ENCODE measurements at places on chromosomes 13 and 19.
A peak's percentile ranks its signal among the peaks of the same experiment; 100 is the strongest.

DNA sequence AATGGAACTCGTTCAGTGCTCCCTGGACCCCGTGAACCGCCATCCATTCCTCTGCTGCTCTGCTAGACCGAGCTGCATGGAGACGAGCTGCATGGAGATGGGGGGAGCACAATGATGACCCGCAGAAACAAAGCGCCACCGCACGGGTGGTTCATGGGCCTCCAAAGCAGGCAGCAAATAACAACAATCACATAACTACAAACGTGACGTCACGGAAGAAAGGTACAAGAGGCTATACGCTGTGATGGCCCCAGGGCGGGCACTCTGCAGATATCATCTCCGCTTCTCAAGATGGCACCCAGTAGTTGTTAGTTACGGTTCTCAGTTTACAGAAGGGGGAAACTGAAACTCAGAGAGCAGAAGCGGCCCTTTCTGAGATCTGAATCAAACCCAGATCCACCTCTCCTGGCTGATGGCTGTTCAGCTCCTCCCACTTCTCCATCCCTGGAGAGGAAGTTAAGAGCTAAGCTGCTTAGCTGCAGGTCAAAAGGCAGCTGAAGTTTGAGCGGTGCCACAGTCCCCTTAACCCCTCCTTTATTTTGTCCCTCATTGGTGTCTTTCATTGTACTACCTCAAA lies 1.7 kb downstream of the ATP13A1 start:
- DNase-seq, result no peak

- DNase-seq, result no peak
Observed at GRCh38 chr13:53074114-53074513, 45.5 kb downstream of the OLFM4 start.

DNA sequence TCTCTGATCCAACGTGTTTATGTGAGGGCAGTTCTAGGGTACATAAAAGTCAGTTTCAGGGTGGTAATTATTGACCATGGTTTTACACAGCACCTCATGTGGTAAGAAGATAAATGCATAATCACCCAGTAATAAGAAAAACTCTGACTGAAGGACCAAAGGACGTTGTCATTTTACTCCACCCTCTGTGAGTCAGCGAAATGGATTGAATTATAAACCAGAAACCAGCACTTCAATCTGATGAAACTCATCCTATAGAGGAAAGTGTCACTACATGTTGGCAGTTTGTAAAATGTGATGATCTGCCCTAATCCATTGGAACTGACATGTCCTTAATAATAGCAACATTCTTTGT lies 406.8 kb downstream of the KLF5 start:
- DNase-seq, result no peak

DNA sequence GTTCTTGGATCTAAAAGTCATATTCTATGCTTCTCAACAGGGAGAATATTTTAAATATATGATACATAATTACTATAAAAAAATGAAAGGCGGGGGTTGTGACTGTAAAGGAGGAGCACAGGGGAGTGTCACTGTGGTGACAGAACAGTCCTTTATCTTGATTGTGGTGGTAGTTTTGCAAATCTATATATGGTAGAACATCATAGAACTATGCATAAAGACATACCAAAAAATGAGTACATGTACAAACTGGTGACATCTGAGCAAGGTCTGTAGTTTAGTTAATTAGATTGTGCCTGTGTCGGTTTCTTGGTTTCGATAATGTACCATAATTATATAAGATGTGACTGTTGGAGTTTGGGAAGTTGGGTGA lies 38.7 kb upstream of the GARRE1 start:
- no peak for DNase-seq

- DNase-seq, result peak; percentile 67
Observed at GRCh38 chr19:48858984-48859710, 9.3 kb downstream of the PLEKHA4 start.

GRCh38 chr19:3441986-3442329 lies 38.4 kb downstream of the SMIM24 start:
- no peak for DNase-seq

DNA sequence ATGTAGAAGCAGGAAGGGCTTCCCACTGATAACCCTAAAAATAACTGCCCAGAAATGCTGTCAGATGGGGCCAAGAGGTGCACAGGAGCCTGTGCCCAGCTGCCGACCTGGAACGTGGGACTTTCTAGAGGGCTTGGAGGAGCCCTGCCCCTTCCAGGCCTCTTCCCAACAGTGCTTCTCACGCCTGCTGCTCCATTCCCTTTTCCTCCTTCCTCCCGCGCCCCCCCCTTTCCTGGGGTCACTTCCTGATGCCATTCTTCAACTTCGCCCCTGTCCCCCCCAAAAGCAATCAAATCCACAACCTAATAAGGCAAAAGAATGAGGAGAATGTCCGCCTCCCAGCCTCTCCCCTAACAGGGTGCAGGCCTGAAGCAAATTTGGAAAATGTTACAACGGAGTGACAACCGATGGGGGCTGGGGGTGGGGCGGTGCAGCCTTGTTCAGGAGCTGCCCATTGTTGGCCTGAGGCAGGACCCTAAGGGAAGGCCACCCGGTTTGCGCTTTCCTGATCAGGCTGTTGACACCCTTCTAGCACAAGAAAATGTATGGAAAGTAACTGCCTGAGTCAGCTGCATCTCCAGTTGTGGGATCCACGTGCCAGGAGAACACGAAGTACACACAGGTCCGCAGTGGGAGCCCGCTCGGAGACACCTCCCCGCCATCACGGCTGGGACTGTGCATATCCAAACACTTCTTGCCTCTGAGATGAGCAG lies 18.7 kb downstream of the ACTN4 start:
- no peak for DNase-seq

DNA sequence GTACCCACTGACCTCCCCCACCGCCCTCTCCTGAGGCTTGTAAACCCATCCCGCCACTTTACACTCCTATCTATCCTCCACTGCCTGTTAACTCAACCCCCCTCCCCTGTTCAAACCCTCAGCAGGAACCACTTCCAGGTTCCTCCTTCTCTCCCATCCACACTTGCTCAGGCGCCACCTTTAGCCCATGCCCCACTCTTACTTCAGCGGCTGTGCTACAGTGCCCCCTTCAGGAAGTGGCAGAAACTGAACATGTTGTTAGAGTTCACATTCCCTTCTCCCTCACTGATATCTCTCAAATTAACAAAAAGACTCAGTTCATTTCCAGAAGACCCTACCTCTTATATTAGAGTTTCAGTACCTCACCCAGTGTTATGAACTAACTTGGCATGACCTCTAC lies 49.4 kb downstream of the ZNF91 start:
- no peak for DNase-seq

GRCh38 chr13:80012251-80012650 lies 328.7 kb downstream of the SPRY2 start:
- DNase-seq, result no peak

DNA sequence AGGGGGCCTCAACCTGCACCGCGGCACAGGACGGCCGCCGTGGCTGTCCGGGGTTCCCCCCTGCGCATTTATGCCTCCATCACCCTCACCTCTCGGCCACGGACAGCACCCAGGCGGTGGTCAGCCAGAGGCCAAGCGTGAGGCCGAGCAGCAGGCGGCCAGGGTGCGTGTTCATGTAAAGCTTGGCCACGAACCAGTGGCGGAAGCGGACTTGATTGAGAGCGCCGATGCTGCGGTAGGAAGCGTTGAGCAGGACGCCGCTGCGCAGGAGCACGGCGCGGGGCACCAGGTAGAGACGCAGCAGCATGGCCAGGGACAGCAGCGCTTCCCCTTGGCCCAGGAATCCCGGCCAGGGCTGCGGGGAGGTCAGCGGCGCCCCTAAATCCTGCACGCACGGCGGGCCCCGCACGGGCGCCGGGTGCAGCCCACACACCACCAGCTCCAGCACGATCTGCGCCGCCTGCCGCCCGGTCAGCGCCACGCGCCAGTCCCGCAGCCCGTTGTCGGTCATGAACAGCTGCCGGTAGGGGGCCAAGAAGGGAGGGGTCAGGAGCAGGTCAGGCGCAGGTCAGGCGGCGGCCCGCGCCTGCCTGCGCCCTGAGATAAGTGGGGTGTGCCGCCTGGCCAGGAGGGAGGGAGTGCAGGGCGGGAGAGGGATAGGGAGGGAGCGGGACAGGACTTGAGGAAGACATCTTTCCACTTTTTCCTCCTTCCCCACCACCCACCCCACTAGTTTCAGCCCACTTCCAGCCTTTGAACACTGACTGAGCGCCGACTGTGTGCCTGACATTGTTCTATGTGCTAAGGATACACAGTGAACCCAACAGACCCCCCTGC lies 6.5 kb downstream of the KCNN4 start:
- no peak for DNase-seq

DNA sequence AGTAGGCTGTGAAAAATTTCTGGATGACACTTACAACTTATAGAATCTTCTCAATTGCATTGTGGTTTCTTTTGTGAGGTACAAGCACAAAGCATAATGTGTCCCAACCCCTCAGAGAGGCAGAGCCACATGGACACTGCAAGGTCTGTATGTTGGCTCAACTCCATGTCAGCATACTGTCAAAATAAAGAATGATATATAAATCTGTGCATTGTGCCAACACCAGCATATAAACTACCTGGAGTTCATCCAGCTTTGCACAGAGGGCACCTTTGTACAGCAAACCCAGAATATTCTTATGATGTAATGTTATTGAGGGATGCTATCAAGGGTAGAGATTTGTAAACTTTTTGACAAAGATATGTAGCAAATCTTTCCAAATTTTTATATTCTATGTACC lies 1065.8 kb upstream of the MIR17HG start:
- DNase-seq, result no peak

GRCh38 chr13:51827254-51827653 lies 17.7 kb downstream of the TMEM272 start:
- no peak for DNase-seq

DNA sequence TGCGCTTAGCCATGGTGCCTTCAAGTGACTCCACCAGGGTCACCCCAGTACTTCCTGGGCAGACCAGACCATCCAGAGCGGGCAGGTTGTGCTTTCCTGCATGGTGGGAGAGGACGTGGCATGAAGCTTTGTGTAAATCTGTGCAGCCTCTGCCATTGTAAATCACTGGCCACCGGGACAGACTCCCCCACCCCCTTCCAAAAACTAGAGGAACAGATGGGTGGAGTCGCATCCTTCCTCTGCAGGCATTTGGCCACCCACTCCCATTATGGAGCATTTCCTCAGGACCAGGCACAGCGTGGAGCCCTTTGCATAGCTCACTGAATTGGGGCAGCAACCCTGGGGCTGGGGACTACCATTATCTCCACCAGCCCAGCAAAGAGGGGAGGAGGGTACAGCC lies 8.2 kb downstream of the BCKDHA start:
- DNase-seq, result no peak

- DNase-seq, result no peak
Observed at GRCh38 chr13:114127473-114128347, 4.7 kb downstream of the RASA3 start.

- DNase-seq, result no peak
Observed at GRCh38 chr13:33145667-33146066, 129.4 kb downstream of the KL start.

GRCh38 chr13:51550151-51550550 lies 34.1 kb upstream of the WDFY2 start:
- DNase-seq, result no peak

DNA sequence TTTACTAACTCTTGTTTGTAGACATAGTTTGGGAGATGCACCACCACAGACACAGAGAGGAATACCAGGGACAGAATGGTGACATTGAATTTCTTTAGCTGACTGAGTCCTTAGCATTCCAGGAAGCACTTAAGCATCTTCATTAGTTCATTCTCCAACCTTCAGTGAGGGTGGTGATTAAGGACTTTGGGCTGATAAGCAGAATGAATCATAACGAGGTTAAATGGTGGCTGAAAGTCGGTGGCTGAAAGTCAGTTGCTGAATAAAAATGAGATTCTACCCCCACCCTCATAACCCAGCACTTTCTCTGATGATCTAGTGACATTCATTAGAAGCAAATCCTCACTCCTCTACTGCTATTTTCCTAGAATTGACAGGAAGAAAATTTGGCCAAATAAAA lies 10.6 kb downstream of the PCDH8 start:
- no peak for DNase-seq

- DNase-seq, result no peak
Observed at GRCh38 chr19:44738136-44738535, 10.4 kb upstream of the BCL3 start.

- DNase-seq, result no peak
Observed at GRCh38 chr19:30029721-30030510, 87.9 kb downstream of the URI1 start.

GRCh38 chr13:20637811-20638210 lies 65.7 kb upstream of the IL17D start:
- no peak for DNase-seq

DNA sequence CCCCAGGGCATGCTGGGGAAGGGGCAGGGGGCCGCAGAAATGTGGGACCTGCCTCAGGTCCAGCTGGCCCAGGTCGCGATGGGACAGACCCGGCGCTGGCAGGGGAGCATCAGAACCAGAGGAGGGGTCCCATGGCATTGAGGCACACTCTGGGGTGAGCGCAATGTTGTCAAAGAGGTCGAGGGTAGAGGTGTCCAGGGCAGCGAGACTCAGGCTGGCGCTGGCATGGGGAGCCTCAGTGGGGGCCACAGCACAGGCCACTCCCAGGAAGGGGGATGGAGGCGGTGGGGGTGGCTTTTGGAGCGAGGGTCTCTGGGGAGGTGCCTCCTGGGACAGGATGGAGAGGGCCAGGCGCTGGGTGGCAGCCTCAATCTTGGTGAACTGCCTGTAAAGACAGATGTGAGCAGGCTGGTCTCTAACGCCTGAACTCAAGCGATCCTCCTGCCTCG lies 944 bp downstream of the C19orf85 start:
- no peak for DNase-seq

GRCh38 chr19:46493236-46494145 lies 2.2 kb downstream of the PNMA8B start:
- no peak for DNase-seq

GRCh38 chr13:83204886-83205285 lies 677.4 kb downstream of the SLITRK1 start:
- DNase-seq, result no peak

DNA sequence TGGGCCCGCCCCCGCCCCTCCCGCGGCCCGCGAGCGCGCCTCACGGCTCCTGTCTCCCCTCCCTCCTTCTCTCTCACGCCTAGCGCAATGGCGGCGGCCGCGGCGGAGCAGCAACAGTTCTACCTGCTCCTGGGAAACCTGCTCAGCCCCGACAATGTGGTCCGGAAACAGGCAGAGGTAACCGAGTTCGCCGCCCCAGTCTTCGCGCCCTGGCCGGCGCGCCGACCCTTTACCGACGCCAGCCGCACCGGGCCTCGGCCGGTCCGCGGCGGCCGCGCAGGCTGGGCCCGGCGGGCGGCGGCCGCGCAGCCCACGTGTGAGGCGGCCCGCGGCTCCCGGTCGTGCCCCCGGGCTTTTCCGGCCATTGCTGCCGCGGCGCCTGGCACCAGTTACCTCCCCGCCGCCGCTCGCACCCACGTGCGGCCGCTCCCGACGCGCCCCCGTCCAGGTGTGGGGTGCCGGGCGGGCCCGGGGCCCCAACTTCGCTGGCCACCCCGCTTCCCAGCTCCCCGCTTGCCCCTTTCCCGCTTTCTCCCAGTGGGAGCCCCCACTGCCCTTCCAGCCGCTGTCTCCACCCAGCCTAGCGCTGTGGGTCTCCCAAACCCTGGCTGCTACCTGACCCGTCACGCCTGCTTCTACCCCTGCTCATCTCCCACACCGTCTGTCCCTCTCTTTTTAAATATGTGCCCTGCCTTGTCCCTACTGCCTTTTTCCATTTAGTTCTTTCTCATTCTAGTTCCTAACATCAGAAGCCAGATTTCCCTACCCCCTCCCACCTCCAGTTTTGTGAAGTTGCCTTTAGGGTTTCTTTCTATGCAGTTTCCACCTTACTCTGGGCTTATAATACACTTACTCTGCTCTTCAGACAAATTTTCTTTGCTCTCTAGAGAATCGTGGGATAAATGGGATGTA lies 23.4 kb downstream of the IPO5 start:
- peak; percentile 1 for DNase-seq

- DNase-seq, result peak; percentile 92
Observed at GRCh38 chr19:3984908-3985642, at the start of gene EEF2. TSS of gene EEF2 (minus strand) at chr19:3985463. CDS start at chr19:3985380, 83 bp downstream.

- DNase-seq, result no peak
Observed at GRCh38 chr19:41525989-41526388, 50.0 kb upstream of the CEACAM21 start.

Measured in activated CD4-positive, alpha-beta T cell treated with anti-CD3 and anti-CD28 coated beads for 24 hours (primary cell).